ENCODE measurements at places on chromosomes 13 and 19. TPM values are rescaled to one million over a fixed set of nuclear protein-coding genes. Genes with fewer than 3 reads are reported as not detected.

DNA sequence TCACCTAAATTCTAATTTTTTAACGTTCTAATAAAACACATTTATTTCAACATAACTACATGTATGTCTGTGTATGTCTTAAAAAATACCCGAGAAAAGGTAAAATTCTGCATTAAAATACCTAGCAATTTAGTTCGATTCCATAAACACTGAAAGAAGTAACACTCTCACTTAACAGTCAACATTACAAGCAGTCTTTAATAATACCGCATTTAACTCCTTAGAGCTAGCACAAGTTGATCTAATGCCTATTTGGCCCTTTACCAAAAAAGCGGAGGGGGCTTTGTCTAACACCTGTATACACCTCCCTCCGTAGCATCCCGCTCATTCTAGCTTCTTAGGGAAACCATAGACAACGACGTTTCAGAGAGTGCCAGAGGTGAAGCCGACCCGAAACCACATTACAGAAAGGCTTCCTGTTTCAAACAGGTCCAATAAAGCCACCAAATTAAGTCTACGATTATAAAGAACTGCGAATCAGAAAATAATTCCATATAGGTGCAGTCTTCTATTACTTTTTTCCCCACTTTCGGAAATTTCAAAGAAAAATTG, 1.2 kb downstream of the SPART start:
- peak overlapping the region; percentile 90 for H3K4me3 ChIP-seq
- H3K27ac ChIP-seq = peak overlapping the region; percentile 99
- no peaks in the 10 kb centered on the region for H3K36me3 ChIP-seq
- no peaks in the 10 kb centered on the region for H3K27me3 ChIP-seq

Gene ZGLP1
- 8.9 TPM for total RNA-seq

- DNase-seq = no peak
- no peaks in the 10 kb centered on the region for H3K4me1 ChIP-seq
- H3K27me3 ChIP-seq = no peaks in the 10 kb centered on the region
- no peak overlapping the region for H3K27ac ChIP-seq
- no peak overlapping the region for H3K4me3 ChIP-seq
- no peaks in the 10 kb centered on the region for H3K36me3 ChIP-seq
Measured at GRCh38 chr13:67438465-67438864, 208.3 kb upstream of the PCDH9 start.

- H3K27ac ChIP-seq = peak overlapping the region; percentile 58
- H3K4me3 ChIP-seq = no peak overlapping the region
- H3K27me3 ChIP-seq = no peaks in the 10 kb centered on the region
- peaks cover 49% of the 10 kb centered on the region for H3K4me1 ChIP-seq
- no peak for DNase-seq
Measured at GRCh38 chr19:38043649-38044144, 136.7 kb downstream of the SIPA1L3 start.

GRCh38 chr13:60922576-60923231, 492.9 kb downstream of the PCDH20 start:
- H3K27me3 ChIP-seq = no peaks in the 10 kb centered on the region
- H3K36me3 ChIP-seq = no peaks in the 10 kb centered on the region
- no peaks in the 10 kb centered on the region for H3K4me1 ChIP-seq
- DNase-seq = no peak

Gene ZNF358
- total RNA-seq = 47.5 TPM
